Stimulated activated CD8-positive, alpha-beta memory T cell treated with anti-CD3 and anti-CD28 coated beads, Interleukin-7, amount 100 ng/mL, for 1 hour (primary cell): ENCODE measurements at places on chromosomes 11 and 22.

- no peak for DNase-seq
These were observed 26.1 kb downstream of the B3GAT1 start for GRCh38 chr11:134385774-134386565.

GRCh38 chr11:61158691-61159381 lies 2.4 kb downstream of the VPS37C start:
- DNase-seq = no peak

- no peak for DNase-seq
These were observed 4.1 kb downstream of the OMP start for GRCh38 chr11:77106759-77107158.

DNA sequence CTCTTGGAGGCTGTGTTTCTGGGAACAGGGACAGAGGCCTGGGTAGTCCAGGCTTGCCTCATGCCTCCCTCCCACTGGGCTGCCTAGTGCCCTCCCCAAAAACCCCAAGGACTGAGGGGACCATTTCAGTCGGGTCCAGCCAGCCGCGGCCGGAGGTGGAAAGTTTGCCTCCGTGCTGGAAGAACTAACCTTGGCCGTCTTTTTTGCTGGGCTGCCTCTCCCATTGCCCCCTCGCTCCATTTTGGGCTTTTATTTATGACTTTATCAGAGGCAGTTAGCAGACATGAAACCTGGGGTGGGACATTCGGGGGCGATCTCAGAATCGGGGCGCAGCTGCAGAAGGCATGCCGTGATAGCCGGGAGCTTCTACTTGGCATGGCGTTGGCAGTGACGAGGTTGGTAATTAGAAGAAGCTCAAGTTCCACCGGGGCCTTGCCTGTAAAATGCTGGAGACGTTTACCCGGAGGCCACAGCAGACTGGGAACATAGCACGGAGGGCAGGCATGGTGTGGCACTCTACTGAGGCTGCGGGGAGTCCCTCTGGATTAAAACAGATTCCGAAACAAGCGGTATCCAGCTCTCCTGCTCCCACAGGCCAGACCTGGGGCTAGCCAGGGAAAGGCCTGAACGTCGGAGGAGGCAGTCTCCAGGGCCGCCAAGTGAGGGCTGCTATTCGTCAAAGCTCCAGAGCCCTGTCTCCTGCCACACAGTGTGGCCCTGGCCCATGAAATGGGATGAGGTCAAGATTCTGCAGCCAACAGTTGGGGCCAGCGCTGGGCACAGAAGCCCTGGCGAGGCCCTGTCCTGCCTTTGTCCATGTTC lies 76.4 kb upstream of the PPARA start:
- DNase-seq = no peak

DNA sequence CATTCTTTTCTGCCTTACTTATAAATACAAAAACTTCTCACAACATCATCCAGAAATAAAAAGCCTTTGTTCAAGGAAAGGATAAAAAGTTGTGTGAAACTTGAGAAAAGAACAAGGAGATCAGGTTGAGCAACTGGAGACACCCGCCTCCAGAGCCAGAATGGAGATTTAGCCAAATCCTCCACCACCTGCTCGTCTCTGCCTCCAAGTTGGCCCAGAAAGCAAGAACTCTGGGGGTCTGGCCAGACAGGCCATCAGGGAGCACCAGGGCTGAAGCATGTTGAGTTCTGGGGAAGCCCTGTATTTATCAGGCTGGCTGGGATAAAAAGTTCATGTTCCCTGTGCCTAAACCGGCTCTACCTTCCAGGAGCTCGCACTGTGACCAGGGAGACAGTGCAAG lies 14.9 kb downstream of the SMCO4 start:
- no peak for DNase-seq

DNA sequence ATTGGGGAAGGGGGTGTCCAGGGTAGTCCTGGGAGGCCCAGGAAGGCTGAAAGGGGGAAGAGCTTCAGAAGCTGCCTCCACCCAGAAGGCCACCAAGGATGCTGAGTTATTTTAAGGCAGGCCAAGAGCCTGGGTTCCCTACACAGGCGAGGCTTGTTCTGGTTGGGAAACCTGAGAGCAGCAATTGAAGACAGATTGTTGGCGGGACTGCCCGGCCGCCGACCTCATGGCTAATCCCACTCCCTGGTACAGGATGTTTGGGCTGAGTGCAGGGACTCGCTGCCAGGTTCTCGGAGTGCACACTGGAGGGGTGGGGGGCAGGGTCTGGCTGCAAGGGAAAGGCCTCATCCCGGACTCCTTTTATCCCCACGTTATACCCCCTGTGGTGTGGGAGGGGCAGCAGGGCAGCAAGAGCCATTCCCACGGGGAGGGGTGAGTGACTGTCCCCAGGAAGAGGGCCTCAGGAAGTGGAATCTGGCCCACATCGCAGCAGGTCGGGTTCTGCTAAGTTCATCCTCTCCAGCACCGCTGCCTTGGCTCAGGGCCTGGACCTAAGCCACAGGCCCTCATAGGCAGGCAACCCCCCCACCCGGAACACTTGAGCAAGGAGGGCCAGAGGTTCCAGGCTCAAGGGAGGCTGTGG lies 43.6 kb upstream of the PRR5 start:
- no peak for DNase-seq

DNA sequence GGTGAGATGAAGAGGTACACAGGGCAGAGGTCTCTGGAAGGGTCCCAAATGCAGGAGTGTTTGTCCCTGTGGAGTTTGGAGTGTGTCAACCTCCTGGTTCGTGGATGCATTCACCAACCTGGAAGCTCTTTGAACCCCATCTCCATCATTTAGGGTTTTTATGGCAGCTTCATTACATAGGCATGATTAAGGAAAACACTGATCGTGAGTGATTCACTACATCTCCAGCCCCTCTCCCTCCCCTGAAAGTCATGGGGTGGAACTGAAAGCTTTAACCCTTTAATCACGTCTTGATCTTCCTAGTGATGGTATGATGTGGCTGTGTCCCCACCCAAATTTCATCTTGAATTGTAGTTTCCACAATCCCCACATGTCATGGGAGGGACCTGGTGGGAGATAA lies 19.8 kb upstream of the INCENP start:
- DNase-seq = no peak

DNA sequence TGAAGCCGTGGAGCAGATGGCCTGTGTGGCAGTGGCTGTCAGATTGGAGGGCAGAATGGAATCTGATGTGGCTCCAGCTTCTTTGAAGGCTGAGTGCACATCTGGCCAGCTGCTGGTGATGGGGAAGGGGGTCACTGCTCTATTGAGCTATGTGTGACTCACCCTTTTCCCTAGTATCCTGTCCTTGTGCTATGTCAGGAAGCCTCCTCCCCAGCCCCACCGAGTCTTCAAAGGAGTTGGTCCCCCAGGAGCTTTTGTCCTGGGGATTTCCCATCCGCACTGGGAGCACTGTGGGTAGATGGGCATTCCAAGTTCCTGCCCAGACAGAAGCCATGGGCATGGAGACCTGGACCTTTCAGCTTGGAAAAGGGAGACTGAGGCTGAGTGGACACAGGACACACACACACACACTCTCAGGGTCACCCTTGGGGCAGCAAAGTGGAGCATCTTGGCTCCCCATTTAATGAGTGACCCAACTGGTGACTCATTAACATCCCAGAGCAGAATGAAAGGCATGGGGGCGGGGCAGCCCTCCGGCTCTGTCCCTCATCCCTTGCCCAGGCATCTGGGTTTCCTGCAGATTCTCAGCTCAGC lies 3.3 kb downstream of the SERPINH1 start:
- DNase-seq = no peak

DNA sequence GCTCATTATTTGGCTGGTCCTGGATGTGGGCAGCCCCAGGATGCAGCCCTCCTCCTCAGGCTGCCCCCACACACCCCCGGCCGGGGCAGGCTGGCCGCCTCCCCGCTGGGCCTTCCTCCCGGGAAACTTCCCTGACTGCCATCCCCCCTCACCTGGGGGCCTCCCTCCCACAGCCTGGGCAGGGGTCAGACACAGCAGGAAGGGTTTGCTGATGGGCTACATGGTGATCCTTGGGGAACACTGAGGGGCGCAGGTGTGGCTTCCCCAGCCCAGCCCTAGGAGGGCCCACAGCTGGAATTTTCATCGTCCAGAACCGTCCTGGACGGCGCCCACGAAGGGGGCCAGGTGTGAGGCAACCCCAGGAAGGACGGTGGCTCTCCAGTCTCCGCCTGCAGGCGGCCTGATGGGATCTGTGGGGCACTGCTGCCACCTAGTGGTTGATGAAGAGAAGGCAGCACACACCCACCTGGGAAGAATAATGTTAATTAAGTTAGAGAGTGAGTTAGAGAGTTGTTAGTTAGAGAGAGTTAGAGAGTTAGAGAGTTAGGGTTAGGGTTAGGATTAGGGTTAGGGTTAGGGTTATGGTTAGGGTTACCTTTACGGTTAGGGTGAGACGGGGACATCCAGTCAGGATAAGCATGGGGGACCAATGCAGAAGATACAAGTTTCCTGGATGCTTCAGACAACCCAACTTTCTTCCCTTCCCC lies 75.9 kb upstream of the PRR5 start:
- peak; percentile 71 for DNase-seq

- no peak for DNase-seq
These were observed 729 bp downstream of the IL17RA start for GRCh38 chr22:17085277-17086181.
